Daoy (cell line): ENCODE measurements at places on chromosomes 7 and 10. TPM values are rescaled to one million over a fixed set of nuclear protein-coding genes. Genes with fewer than 3 reads are reported as not detected.

GRCh38 chr7:148983200-148984146 is 44.8 kb downstream of the PDIA4 start:
- peak; percentile 92 for DNase-seq

GRCh38 chr10:34918776-34919315 is 103.8 kb upstream of the PARD3 start:
- DNase-seq = no peak

DNA sequence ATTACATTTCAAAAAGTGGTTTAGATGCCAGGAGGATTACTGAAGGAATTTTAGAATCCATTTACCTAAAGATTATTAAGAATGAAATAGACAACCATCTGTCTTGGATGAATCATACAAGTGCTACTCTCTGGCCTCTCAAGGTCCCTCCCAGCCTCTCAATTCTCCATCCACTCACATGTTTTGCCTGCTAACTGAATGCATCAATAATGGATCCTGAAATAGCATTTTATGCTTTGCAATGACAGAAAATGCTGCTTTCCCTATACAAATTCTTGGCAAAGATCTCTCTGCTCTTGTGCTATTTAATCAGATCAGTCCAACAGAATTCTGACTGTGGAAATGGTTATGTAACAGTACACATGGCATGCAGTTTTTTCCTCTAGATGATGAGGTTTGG is 68.1 kb downstream of the HBP1 start:
- no peak for DNase-seq

- no peak for DNase-seq
Measured at GRCh38 chr7:22219036-22219435, 137.9 kb downstream of the RAPGEF5 start.

GRCh38 chr10:43352951-43353350 is 18.5 kb upstream of the FXYD4 start:
- DNase-seq = no peak

DNA sequence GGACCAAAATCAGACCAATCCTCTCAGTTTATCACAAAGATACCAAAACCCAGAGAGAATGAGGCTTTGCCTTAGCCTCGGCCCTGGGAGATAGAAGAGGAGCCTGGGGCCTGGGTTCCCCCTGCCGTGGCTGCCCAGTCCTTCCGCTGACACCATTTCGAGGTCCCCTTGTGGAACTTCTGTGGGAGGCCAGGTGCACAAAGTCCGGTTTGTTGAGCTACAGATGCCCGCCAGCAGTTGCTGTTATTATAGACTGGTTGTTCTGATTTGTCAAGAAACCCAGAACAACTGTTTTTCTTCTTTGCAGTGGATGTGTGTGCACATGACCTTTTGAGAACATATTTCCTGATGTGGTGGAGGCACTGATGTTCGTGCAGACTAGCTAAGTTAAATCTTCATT is 47.6 kb downstream of the CUX1 start:
- no peak for DNase-seq

DNA sequence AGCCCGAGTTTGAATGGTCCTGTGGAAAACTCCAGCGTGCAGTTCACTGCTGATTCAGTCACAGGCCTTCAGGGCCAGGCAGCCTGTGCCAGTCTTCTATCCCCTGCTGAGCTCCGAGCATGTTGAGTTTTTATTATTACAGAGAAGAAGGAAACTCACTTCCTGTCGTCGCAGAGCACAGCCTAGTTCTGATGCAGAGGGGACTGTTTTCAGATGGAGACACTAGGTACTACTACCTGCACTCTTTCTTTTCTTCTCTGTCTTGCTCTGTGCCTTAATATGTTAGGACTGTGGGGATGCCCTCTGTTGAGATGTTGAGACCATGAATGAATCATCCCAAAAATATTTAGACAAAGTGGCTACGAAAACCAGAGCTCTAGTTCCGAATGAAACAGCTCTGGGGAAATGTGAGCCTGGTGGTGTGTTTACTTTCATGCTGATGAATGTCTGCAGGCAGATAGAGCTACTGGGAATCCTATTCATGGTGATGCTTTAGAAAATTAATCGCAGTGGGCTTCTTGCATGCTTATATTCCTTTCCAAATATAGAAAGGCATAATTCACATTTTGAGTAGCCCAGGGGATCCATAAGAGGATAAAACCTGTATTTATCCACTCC is 29.6 kb downstream of the CASP7 start:
- DNase-seq = peak; percentile 61

GRCh38 chr10:122462533-122463465 is 1.4 kb downstream of the HTRA1 start:
- peak; percentile 32 for DNase-seq

GRCh38 chr7:74183142-74183541 is 9.0 kb downstream of the EIF4H start:
- DNase-seq = no peak

DNA sequence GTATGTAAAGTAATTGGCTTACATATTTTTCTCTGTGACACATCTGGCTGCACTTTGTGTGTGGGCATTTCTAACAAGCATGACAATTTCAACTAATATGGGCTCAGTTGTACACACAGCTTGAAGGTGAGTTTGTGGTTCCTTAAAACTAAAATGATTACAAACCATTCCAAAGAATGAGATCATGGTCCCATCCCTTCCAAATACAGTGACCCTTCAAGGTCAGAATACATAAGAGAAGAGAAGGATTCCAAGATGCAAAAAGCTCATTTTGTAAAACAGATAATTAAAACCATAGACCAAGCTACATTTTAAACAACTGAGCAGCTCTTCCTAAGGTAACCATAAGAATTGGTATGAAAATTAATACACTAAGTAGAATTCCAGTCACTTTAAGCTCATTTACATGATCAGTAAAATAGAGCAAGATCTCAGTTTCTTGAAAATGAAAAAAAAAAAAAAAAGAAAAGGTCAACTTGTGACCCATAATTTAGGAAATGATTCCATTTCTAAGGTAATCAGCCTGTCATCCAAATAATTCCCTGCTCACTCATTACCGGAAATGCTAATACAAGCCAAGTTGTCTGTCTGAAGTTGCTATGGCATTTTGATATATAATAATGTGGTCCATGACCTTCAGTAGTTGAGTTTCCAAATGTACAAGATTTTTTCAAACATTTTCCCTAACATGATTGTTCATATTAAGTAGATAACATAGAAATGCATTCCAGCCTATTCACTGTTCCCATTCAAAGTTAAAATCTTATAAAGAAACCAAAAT is 688.5 kb downstream of the PARD3 start:
- peak; percentile 15 for DNase-seq

- DNase-seq = peak; percentile 60
Measured at GRCh38 chr7:98470485-98471240, 69.8 kb upstream of the BAIAP2L1 start.

DNA sequence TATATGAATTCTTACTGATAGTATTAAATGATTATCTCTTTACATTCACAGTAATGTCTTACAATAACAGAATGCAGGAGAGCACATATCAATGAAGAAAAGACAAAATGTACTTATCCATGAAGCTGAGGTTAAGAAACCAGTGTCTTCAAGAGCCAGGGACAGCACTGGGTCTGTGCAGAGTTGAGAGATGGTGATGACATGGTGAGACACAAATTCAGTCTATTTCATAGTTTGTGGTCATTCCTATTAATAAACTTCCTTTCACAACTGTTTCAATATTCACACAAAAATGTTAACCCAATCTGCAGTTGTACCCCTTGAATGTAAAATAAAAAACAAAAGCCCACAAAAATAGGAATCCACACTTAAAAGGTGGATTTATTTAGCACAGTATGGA is 5.3 kb upstream of the MAGI2 start:
- DNase-seq = no peak

DNA sequence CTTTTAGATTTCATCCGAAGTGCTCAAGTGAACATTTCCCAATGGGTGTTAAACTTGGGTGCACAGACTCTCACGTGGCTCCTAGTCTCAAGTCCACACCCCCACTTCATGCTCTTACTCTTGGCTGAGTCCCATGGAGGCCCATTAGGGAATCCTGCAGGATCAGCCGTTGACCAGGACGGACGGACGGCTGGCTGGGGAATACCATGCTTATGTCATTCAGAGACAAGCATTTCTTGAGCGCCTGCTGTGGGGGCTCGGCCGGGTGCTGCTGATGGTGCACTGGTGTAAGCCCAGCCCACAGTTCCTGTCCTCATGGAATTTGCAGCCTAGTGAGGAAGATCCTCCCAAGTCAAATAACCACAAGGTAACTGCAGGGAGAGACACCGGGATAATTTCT is 44.7 kb downstream of the PITRM1 start:
- DNase-seq = no peak

GRCh38 chr10:123808286-123808685 is 83.3 kb downstream of the CPXM2 start:
- DNase-seq = no peak

DNA sequence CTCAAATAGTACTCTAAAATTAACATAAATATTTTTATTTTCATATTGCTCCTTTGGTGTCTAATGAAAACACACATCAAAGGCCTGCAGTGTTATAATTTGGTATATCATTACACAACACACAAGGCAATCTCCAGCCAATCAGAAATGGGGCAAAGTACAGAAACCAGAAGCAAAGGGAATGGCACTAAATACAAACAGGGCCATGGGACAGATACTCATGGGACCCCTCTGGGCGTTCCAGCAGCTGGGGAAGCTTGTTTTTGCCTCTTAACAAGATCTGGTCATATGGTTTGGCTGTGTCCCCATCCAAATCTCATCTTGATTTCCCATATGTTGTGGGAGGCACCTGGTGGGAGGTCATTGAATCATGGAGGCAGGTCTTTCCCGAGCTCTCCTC is 551.8 kb upstream of the NRP1 start:
- no peak for DNase-seq

DNA sequence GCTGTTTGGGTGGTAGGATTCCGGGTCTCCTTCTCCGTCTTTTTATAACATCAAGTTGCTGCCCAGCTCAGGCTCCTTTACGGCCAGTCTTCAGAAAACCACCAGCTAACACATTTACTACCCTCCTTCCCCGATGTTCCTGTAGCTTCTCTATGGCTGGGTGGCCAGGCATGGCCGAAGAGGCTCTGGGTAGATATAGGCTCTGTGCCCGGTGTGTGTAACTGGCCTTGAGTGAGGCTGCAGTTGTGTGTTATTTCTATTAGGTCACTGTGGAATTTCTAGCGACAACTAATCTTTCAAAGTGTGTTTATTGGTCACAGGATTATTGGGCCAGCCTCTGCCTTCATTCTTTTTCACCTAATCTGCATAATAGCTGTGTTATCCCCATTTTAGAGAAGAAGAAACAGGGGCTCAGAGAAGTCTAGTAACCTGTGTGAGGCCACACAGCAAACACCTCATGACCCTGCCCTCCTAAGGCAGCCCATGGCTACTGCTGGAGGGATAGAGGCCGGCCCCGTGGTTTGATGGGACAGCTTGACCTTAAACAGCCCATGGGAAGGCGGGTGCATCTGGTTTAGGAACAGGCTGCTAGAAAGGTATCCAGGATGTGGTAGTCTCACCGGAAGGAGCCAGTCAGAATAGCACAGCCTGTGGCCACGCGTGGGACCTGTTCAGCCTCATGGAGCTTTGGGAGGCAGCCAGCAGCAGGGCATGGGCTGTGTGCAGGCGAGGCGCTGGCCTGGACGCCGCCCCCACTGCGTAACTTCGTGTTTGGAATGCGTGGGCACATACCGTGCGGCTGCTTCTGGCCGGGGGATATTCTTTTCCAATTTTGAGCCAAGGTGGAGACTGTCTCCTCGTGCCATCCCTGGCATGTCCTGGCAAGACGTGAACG is 29.7 kb downstream of the HTRA1 start:
- peak; percentile 57 for DNase-seq

GRCh38 chr10:72277340-72277995 is 3.7 kb downstream of the DDIT4 start:
- DNase-seq = no peak

DNA sequence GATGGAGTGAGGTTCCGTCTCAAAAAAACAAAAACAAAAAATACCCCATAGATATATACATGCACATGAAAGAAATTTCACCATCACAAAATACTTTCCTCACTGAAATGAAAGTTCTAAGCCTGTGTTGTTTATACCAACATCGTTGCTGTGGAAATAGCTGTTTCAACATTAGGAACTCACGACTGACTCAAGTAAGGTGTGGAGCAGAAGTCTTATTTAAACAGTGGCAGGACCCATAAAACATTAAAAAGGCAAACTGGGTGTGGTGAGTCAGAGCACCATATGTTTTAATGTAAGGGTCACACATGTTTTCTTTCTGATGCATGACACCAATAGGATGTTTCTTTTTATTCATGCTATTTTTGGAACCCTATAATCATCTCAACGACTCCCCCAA is 48.3 kb downstream of the BAIAP2L1 start:
- peak; percentile 66 for DNase-seq

GRCh38 chr10:130606001-130606405 is 469.8 kb downstream of the GLRX3 start:
- no peak for DNase-seq

GRCh38 chr10:49651917-49652316 is 27.5 kb upstream of the C10orf53 start:
- DNase-seq = no peak

CALN1 gene
- 1.3 and 2.8 TPM in 2 replicates for total RNA-seq

MKI67 gene
- total RNA-seq = 23.1 and 32.2 TPM in 2 replicates

NAT16 gene
- not detected in 2 replicates for total RNA-seq
